Uterus (tissue), 4 donors: ENCODE measurements at places on chromosomes 6 and 20. TPM values are rescaled to one million over a fixed set of nuclear protein-coding genes. Genes with fewer than 3 reads are reported as not detected.

The PET117 gene
- 5.1 TPM for total RNA-seq

The ASIP gene
- not detected for total RNA-seq

GRCh38 chr6:89974834-89975233 is 80.6 kb downstream of the GJA10 start:
- no peak overlapping the region for H3K27ac ChIP-seq
- H3K4me1 ChIP-seq, result no peaks in the 10 kb centered on the region
- no peaks in the 10 kb centered on the region for H3K27me3 ChIP-seq

DNA sequence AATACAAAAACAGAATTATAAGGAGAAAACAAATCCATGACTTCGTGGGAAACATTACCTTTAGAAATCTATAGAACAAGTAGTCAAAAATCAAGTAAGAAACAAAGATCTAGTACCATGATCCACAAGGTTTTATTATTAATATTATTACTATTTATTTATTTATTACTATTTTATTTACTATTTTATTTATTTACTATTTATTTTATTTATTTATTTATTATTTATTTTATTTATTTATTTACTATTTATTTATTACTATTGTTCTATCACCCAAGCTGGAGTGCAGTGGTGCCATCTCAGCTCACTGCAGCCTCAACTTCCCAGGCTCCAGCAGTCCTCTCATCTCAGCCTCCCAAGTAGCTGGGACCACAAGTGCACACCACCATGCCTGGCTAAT is 13.5 kb upstream of the ELMO2 start:
- H3K4me1 ChIP-seq, result no peaks in the 10 kb centered on the region
- no peak for DNase-seq
- H3K27me3 ChIP-seq, result no peaks in the 10 kb centered on the region
- H3K27ac ChIP-seq, result no peak overlapping the region

GRCh38 chr6:127328043-127328609 is 15.3 kb downstream of the ECHDC1 start:
- DNase-seq, result no peak
- no peak overlapping the region for H3K4me3 ChIP-seq
- no peak overlapping the region for H3K27ac ChIP-seq

DNA sequence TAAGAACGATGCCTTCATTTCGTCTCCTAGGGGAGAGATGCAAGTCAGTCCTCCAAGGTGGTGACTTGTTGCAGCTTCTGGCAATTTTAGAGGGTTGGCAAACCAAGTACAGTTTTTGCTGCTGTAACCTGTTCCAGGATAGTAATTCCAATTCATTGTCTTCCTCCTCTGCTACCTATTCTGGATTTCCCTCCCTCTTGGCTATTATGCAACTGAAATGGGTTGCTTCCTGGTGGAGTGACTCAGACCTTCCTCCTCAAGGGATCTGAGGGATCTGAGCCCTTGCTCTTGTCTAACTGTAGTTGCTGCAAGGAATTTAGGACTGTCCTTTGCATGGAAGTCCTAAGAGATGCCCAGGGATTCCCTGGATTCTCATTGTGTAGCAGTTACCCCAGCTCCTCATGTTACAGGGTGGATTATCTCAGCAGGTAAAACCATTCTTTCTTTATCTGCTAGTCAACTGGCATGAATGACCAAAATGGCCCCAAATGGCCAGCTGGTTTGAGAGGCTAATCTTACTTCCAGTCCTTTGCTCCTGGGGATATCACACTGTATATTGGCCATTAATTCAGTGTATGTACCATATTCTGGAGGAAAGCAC is 17.6 kb upstream of the ELMO2 start:
- no peaks in the 10 kb centered on the region for H3K36me3 ChIP-seq
- peaks cover 3% of the 10 kb centered on the region for H3K27me3 ChIP-seq
- H3K4me3 ChIP-seq, result no peak overlapping the region
- no peaks in the 10 kb centered on the region for H3K4me1 ChIP-seq
- H3K27ac ChIP-seq, result no peak overlapping the region

DNA sequence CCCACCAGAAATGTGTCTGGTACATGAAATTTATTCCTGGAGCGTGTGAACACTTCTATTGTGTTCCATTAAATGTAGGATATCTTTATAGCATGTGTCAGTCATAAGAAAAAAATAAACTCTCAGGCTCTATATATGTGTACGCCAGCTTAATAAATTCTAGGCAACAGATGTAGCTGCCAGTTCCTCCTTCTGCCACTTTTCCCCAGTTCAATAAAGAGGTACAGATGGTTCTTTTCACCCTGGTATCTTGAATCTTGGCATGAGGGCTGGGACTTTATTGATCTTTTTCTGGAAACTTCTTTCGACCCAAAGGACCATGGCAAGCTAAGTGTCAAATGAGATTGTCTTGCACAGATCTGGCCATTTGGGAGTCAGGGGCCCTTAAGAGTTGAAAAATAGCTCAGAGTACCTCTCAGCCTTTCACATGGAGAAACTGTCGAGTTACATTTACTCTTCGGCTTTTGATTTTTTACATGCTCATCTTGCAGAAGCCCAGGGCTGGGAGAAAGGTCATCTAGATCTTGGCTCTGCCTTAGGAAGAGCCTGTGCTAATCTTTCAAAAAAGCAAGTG is 240.9 kb downstream of the DOK5 start:
- H3K27ac ChIP-seq, result no peak overlapping the region
- DNase-seq, result no peak
- no peaks in the 10 kb centered on the region for H3K27me3 ChIP-seq
- no peaks in the 10 kb centered on the region for H3K4me1 ChIP-seq

- H3K27ac ChIP-seq, result no peak overlapping the region
- no peaks in the 10 kb centered on the region for H3K4me1 ChIP-seq
- H3K36me3 ChIP-seq, result no peaks in the 10 kb centered on the region
- no peak overlapping the region for H3K4me3 ChIP-seq
These were observed 244.5 kb downstream of the PKHD1 start for GRCh38 chr6:51842804-51843378.

DNA sequence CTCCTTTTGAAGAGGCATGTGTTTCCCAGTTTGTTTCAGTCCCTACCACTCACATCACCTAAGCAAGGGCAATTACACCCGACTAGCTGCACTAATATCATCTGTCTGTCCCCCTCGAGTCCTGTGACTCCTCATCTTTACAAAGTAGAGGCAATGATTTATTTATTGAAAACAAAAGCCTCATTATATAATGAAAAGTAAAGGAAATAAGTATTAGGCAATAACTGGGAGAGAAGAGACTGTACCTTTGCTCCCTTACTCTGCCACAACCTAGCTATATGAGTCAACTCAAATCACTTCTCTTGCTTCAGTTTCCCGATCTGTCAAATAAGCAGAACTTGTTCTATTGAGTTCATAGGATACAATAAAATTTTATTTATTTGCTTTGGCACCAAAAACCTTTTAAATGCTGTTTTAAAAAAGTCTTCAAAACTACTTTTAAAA is 38.9 kb downstream of the CSNK2A1 start:
- no peak overlapping the region for H3K27ac ChIP-seq
- no peak overlapping the region for H3K4me3 ChIP-seq
- H3K4me1 ChIP-seq, result no peaks in the 10 kb centered on the region
- H3K36me3 ChIP-seq, result no peaks in the 10 kb centered on the region

The FOXP4 gene
- 14.1 TPM for total RNA-seq

DNA sequence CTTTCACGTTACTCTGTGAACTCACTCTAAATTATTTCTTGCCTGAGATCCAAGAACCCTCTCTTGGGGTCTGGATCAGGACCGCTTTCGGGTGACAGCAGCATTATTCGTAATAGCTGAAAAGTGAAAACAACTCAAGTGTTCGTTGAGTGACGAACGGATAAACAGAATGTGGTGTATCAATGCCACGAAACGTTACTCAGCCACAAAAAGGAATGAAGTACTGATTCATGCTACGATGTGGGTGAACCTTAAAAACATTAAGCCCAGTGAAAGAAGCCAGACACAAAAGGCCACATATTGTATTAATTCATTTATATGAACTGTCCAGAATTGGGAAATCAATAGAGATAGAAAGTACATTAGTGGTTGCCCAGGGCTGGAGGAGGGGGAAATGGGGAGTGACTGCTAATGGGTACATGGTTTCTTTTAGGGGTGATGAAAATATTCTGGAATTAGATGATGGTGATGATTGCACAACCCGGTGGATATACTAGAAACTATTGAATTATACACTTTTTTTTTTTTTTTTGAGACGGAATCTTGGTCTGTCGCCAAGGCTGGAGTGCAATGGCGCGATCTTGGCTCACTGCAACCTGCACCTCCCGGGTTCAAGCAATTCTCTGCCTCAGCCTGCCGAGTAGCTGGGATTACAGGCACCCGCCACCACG is 8.4 kb downstream of the PTGIS start:
- no peaks in the 10 kb centered on the region for H3K27me3 ChIP-seq
- no peaks in the 10 kb centered on the region for H3K36me3 ChIP-seq
- peak overlapping the region; percentile 98 for H3K27ac ChIP-seq
- peak; percentile 84 for DNase-seq
- no peak overlapping the region for H3K4me3 ChIP-seq

DNA sequence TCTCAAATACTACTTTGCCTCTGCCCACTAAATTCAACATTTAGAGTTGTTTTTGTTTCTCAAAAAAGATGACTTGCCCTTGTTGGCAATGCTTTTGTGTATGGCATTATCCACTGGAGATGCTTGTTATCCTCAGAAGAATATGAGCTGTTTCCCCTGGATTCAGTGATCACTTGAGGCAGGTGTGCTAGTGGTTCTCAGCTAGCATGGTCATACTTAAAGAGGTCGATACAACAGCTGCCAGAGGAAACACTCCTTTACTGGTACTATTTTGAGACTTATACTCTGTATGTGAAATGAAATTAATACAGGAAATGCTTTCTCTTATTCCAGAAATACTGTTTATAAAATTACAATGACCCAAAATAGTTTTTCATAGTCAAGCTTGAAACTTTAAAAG is 122.5 kb downstream of the HIVEP1 start:
- H3K27ac ChIP-seq, result no peak overlapping the region
- H3K27me3 ChIP-seq, result no peaks in the 10 kb centered on the region
- H3K4me3 ChIP-seq, result no peak overlapping the region
- H3K4me1 ChIP-seq, result no peaks in the 10 kb centered on the region
- no peak for DNase-seq
- H3K36me3 ChIP-seq, result no peaks in the 10 kb centered on the region

The CYP39A1 gene
- total RNA-seq, result 18.9 TPM

The TRIM40 gene
- not detected for total RNA-seq

- no peaks in the 10 kb centered on the region for H3K27me3 ChIP-seq
- H3K4me3 ChIP-seq, result no peak overlapping the region
- DNase-seq, result no peak
- no peak overlapping the region for H3K27ac ChIP-seq
- H3K36me3 ChIP-seq, result no peaks in the 10 kb centered on the region
- H3K4me1 ChIP-seq, result no peaks in the 10 kb centered on the region
These were observed 255.1 kb downstream of the CDH26 start for GRCh38 chr20:60213126-60213893.

The CDH4 gene
- total RNA-seq, result not detected

DNA sequence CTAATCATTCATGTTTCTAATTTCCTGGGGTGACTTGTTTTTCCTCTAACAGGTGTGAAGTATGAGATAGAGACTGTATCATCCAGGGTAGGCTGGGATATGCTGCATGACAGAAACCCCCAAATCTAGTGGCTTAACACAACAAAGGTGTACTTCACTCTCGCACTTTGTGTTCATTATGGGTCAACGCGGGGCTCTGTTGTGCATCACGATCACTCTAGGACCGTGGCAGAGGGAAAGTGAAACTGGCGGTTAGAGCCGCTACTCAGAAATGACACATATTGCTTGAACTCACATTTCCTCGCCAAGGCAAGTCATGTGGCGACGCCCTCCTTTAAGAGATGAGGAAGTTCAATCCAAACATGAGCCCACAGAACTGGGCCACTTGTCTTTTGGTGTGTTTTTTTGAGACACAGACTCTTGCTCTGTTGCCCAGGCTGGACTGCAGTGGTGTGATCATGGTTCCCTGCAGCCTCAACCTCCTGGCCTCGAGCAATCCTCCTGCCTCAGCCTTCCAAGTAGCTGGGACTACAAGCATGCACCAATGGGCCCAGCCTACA is 41.3 kb downstream of the PCNA start:
- DNase-seq, result no peak
- no peaks in the 10 kb centered on the region for H3K4me1 ChIP-seq
- no peaks in the 10 kb centered on the region for H3K27me3 ChIP-seq
- H3K36me3 ChIP-seq, result no peaks in the 10 kb centered on the region
- H3K4me3 ChIP-seq, result no peak overlapping the region

The REM1 gene
- total RNA-seq, result 7.2 TPM

The TCF21 gene
- 1.5 TPM for total RNA-seq

DNA sequence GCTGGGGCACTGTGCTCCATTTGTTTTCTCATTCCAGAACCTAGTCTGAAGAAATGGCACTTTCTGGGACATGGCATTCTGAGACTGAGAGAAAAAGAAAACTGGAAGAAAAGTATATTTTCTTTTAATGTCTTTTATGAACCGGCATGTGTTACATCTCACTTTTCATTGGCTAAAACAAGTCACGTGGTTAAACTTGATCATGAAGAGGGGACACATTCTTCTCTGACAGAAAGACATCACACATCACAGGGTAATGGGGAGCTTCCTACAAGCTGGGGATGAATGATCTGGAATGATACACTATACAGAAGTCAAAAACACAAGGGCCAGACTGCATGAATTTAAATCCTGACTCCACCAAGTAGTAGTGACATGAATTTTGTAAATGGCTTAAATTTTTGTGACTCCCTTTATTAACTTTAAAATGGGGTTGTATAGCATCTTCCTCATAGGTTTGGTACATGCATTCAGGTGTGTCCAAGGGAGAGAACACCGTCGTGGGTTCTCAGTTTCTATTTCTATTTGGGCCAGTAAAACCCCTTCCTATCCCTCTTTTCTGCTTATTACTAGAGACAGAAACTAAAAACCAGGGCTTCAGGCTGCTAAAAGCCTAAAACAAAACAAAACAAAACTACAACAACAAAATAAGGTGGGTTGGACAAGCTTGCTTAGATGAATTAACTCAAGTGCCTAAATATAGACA is 61.7 kb upstream of the GFRAL start:
- DNase-seq, result no peak
- no peaks in the 10 kb centered on the region for H3K36me3 ChIP-seq
- H3K27me3 ChIP-seq, result no peaks in the 10 kb centered on the region
- no peak overlapping the region for H3K27ac ChIP-seq
- H3K4me1 ChIP-seq, result no peaks in the 10 kb centered on the region

The FRS3 gene
- 3.2 TPM for total RNA-seq

GRCh38 chr6:14950103-14950969 is 295.5 kb upstream of the JARID2 start:
- H3K27me3 ChIP-seq, result no peaks in the 10 kb centered on the region
- no peaks in the 10 kb centered on the region for H3K4me1 ChIP-seq
- no peak overlapping the region for H3K27ac ChIP-seq
- DNase-seq, result no peak
- no peak overlapping the region for H3K4me3 ChIP-seq

DNA sequence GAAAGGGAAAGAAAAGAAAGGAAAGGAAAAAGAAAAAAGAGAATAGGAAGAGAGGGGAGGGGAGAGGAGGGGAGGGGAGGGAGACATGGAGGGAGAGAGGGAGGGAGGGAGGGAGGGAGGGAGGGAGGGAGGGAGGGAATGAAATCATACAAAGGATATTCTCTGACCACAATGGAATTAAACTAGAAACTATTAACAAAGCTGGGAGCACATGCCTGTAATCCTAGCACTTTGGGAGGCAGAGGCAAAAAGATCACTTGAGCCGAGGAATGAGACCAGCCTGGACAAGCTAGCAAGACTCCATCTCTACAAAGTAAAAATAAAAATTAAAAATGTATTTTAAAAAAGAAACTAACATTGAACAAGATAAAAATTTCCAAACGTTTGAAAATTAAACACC is 62.8 kb downstream of the ILRUN start:
- no peak overlapping the region for H3K27ac ChIP-seq
- no peaks in the 10 kb centered on the region for H3K4me1 ChIP-seq
- no peak for DNase-seq
- no peaks in the 10 kb centered on the region for H3K27me3 ChIP-seq

The NRSN1 gene
- not detected for total RNA-seq

The TULP1 gene
- total RNA-seq, result 1.6 TPM

The CAGE1 gene
- total RNA-seq, result not detected

The PRRT1 gene
- total RNA-seq, result 9.4 TPM
